Anterior cingulate cortex (tissue), 58 donors: ENCODE measurements at places on chromosomes 3 and 15.

GRCh38 chr3:129505341-129505740 lies 23.1 kb upstream of the RHO start:
- no peak for DNase-seq

- DNase-seq = no peak
These were observed 5.8 kb downstream of the HEXA start for GRCh38 chr15:72369964-72370363.

GRCh38 chr3:126679831-126680666 lies 24.0 kb upstream of the CHCHD6 start:
- no peak for DNase-seq

- no peak for DNase-seq
These were observed 83.6 kb upstream of the SMAD3 start for GRCh38 chr15:66981771-66982170.

DNA sequence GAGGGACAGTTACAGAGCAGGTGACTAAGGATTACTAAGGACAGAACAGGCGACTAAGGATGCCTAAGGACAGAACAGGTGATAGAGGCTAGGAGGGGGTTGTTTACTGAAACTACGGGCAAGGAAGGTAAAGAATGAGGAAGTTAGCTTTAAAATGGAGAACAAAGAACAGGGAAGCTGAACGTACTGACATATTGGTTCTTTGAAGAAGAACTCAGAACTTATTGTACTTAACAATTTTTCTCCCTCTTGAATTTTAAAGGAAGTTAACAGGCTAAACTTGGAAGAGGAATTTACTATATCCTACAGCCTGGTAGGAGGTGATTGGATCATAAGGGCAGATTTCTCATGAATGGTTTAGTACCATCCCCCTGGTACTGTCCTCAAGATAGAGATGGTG lies 290.2 kb downstream of the SHQ1 start:
- no peak for DNase-seq

GRCh38 chr15:25183581-25184251 lies 228.9 kb downstream of the SNRPN start:
- DNase-seq = no peak

- DNase-seq = no peak
These were observed 1.3 kb downstream of the ISL2 start for GRCh38 chr15:76337696-76338485.
